ENCODE measurements at places on chromosomes 1 and 21.

DNA sequence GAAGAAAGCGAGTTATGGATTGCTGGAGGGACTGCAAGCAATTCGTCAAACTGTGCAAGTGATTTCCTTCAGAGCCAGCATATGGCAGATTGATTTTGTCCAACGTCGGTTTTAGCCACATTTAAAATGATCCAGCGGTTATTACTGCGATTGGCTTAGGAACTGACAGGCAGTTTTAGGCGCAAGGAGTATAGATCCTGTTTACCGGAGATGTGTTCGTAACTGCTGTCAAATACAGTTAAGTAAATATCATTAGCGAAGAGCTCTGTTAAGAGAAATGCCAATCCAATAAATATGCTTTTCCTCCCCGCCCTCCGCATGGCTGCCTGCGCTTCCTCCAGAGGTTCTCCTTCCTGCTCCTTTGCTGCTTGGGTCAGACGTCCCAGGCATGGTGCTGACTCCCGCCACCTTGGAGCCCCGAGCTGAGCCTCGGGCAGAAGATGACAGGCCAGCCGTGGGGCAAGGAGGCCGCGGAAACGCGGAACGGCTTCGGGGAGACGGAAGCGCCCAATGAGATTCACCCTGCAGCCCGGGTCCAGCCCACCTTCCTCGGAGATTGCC lies 9.4 kb upstream of the BARHL2 start:
- no peak for DNase-seq

- DNase-seq, result no peak
Measured at GRCh38 chr1:199044191-199044590, 405.4 kb downstream of the PTPRC start.

GRCh38 chr1:17639703-17640340 lies 100.3 kb downstream of the ARHGEF10L start:
- no peak for DNase-seq

GRCh38 chr1:19563324-19564097 lies 78.2 kb upstream of the CAPZB start:
- DNase-seq, result no peak

DNA sequence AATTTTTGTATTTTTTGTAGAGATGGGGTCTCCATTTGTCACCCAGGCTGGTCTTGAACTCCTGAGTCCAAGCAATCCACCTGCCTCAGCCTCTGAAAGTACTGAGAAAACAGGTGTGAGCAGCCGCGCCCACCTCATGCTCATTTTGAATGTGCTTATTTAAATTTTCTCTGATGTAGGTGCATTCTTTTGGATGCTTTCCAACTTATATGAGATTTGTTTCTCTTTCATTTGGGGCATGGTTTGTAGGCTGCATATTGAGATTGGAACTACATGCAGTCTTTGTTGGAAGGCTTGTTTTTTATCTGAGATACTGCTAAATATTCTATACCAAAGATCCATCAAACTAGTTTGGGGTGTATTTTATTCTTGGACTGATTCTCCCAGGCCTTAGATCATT lies 81.0 kb upstream of the IVNS1ABP start:
- DNase-seq, result no peak

DNA sequence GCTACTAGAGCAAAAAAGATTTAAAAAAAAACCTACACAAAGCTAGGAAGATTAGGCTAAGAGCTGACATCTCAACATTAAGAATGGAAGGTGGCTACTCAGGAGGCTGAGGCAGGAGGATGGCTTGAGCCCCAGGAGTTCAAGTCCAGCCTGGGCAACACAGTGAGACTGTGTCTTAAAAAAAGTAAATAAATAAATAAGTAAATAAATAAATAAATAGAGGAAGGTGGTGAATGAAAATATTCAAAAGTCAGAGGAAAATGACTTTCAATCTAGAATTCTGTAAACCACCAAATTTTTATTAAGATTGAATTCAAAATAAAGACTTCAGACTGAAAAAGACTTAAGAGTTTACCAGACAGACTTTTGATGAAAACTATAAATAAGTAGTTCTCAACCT lies 50.9 kb upstream of the TMPRSS2 start:
- DNase-seq, result no peak

GRCh38 chr1:204151552-204152309 lies at the start of gene ETNK2:
Gene ETNK2, minus strand, starts transcription at chr1:204152044. Its CDS starts 192 bp downstream, at chr1:204151852.
- DNase-seq, result no peak

DNA sequence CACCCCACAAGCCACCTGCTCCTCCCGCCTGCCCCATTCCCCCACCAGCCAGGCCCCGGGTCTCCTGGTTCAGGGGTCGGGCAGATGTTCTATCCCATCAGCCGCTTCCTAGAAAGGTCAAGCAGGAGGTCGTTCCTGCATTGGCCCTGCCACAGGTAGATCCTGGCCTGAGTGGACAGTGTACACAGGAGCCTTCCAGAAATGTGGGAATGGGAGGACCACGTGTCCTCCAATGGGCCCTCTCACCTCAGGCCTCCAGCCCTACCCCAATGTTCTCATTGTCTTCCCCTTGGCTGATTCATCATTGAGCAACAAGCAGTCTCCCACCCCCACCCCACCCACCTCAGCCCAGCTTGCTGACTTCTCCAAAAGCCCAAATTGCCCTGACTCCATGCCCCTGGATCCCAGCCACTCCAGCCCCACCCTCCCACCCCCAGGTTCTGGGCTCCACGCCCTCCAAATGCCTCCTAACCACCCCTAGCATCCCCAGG lies 2.1 kb downstream of the S100A16 start:
- DNase-seq, result no peak

DNA sequence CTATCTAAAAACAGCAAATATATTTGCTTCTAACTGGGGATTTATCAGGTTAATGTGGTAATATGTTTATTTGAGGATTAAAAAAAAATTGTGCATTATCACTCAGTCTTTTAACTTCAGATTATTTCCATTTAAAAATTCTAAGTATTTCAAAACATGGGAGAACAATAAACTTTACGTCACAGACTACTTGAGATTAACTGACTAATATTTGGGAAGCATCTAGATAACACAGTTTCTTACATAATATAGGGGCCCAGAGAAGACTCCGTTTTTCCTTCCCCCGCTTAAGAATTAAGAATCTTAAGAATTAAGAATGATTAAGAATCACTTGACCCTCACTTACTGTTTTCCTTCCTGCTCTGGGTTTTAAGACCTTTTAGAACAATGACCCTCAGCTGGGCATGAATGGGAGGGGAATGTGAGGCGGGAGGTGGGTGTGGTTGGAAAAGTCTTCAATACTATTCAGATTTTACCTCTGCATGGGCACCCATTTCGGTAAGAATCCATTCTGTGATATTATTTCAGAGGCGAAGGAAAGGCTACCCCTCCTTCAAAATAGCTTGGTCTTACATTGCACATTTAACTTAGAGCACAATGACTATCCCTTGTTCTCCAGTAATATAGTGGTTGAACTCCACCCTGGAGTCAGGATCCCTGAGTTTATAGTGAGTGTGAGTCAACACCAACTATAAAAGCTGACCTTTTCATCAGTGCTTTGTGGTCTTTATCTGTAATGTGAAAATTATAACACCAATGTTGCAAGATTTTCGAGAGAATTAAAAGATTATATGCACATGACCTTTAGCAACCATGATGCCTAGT lies 821.3 kb downstream of the USP25 start:
- no peak for DNase-seq

DNA sequence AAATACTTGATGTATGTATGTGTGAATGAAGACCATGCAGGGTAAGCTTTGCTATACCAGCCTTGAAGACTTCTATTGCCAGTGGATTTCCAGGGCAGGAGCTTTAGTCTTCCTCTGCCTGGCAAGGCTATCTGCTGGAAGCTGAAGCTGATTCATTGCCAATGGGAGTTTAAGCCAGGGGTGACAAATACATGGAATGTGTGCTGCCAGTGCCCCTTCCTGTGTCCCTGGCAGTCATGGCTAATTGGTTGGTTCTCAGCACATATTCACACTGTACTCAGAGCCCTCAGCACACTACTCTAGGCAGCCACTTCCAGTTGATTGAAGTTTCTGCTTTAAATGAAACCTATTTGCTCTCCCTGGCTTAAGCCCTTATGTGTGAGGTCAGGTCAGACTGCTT lies 1.5 kb downstream of the ZSCAN20 start:
- DNase-seq, result no peak

- DNase-seq, result no peak
Measured at GRCh38 chr1:172109359-172109758, 268.1 kb downstream of the DNM3 start.

DNA sequence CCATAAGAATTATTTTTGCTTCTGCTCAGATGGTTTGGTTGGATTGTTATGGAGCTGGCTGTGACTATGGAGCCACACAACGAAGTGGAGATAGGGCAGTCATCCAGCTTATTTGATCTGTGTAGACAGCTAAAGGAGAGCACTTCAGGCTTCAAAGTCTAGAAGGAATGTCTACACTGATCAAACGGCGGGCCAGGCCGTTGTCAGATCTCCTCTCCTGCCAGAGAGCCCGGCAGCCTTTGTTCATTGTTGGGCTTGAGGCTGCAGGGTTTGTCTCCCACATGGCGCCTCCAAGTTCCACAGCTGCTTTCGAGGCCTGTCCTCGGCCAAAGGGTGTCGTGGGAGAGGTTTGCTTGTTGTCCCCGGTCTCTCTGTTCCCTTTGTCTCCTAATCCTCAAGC lies 2.8 kb upstream of the STMN1 start:
- no peak for DNase-seq

- DNase-seq, result no peak
Measured at GRCh38 chr1:210653771-210654170, 325.1 kb downstream of the HHAT start.

- DNase-seq, result no peak
Measured at GRCh38 chr1:114214016-114214415, 60.3 kb upstream of the SYT6 start.

DNA sequence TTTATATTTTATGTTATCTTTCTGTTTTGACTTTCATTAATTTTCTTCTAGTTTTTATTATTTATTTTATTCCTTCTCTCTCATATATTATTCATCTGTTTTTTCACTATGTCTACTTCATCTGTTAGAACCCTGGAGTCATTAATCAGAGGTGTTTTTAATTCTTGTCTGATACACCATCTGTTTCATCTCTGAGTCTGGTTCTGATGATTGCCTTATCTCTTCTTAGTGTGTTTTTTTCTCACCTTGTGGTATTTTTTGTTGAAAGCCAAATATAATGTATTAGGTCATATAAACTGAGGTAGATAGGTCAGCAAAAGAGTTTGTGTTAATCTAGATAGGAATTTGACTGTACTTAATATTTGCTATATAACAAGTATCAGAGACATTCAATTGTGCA lies 1005.7 kb upstream of the NCAM2 start:
- no peak for DNase-seq

DNA sequence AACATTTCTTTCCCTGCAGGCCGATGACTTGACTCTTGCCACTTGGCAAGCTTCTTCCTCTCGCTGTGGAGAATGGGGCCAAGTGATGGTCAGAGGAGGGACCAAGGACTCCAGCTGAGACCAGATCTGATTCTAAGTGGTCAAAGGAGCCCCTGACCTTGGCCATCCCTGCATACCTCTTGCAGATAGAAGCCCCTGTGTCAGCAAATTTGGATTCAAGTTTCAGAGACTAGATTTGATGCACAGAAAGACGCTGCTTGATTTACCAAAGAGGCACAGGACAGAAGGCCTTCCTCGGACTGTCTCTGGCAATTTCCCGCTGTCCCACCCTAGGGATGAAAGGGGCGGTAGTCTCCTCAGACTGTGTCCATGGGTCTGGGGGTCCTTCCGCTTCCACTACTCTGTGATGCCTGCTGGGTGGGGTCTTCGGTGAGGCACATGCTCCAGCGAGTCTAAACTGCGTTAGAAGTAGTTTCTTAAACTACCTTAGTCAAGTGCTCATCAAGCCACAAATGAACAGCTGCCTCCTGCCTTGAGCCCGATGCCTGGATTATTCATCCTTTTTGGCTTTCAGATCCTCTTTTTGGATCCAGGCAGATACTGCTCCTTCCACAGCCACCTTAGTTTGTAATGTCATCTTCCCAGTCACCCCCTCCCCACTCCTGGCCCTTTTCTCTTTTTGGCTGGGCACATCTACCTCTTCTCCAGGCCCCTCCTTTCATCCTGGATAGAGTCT lies 31.8 kb upstream of the RBM15 start:
- no peak for DNase-seq

- no peak for DNase-seq
Measured at GRCh38 chr1:99004861-99005442, at the start of gene PLPPR5. Gene PLPPR5, minus strand, starts transcription at chr1:99004861. Its CDS starts 190 bp downstream, at chr1:99004671.

- DNase-seq, result no peak
Measured at GRCh38 chr1:205187420-205187819, 24.1 kb downstream of the DSTYK start.

DNA sequence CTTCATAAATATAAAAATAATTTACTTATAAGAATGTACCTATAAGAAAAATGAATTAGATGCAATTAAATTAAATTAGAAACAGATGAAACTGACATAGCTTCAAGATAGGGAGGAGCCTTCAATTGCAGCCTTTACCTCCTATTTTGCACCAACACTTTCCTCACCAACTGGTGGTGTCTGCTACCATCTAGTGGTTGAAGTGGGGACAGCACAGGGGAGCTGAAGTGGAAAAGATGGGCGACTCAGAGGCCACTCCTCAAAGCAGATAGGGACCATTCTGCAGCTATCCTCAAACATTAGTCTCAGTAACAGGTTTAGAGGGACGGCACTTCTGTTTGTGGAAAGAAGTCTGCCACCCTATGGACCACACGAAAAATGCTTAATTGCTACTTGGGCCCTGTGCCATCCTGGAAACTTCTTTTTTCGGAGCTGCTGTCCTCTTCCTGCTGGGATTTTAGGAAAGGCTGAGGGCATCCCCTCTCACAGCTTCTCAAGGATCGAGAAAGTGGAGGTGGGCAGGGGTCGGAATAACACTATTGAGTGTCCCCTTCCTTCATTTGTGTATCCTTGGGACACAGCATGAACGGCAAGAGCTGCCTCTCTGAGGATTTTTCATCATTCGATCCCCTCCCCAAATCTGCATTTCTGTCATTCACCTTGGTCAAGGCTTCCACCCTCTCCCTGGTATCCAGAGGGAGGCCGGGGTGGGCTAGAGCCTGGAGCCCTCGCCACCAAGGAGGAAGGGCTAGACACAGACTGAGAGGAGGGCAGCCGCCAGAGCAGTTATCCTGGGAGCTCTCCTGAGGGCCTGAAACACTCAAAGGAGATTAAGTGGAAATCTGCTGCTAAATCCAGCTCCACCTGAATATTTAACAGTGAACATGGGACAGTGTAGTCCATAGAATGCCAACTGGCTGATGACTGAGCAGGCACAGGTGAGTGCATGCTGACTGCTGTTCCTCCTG lies 9.6 kb downstream of the PROK1 start:
- DNase-seq, result peak; percentile 43

DNA sequence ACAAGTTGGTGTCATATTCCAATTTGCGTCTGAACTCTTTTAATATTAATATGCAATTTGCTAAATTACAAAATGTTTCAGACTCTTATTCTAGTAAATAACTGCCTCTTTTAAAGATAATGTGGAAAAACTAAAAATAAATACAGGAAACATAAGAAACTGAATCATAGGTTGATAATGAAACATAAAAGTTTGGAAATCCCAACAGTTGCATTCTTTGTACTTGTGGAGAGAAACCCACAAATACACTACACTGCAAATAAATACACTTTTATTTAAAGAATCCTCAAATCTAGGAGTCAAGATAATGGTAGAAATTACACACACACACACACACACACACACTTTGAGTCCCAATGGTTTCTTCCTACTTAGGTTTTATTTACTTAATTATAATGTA lies 5.2 kb downstream of the BRINP3 start:
- DNase-seq, result no peak
